ENCODE measurements at places on chromosomes 6 and 20.

DNA sequence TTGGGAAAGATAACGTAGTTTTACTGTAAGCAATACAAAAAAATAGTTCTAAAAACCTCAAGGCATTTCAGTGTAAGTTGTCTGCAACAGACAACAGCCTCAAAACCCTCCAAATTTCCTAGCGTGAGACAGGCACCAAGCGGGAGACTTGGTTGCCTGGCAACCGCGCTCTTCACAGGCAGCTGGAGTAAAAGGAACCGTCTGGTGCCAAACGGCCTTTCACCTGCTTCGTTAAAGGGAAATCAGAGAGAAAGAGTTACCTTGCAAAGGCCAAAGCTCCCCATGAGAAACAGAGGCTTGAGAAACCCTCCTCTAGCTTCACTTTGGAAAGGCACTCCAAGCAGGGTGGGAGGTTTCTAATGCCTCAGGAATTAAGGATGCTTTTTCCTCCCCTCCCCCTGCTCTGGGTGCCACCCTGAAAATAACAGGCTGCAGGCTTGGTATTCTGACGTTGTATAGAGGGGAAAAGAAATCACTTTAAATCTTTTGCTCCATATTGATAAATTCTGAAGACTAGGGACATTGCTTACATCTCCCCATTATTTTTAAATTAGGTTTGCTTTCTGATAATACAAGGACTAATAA is 129.7 kb upstream of the UFL1 start:
- no peak for DNase-seq

- no peak for DNase-seq
Observed at GRCh38 chr6:32126880-32127279, 1.2 kb downstream of the ATF6B start.

DNA sequence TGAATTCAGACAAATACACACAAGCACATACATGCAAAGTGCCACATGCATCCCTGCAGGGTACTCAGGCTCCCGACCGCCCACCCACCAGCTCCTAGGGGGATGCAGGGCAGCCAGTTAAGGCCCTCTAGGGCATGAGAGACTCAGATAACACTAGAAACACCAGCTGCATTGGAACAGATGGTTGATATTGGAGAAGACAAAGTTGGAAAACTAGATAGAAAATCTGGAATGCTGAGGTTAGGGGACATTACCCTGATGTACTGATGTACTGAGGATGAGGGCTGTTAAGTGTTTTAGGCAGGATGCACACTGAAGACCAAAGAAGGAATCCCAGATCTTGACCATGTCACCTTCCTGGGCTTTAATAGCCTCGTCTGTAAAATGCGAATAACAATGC is 134.6 kb upstream of the ECI2 start:
- DNase-seq = no peak

- no peak for DNase-seq
Observed at GRCh38 chr6:126064257-126064747, 78.0 kb downstream of the TRMT11 start.

GRCh38 chr20:8227293-8227692 is 95.2 kb downstream of the PLCB1 start:
- no peak for DNase-seq

- no peak for DNase-seq
Observed at GRCh38 chr6:46756469-46757213, 9.9 kb downstream of the ANKRD66 start.

DNA sequence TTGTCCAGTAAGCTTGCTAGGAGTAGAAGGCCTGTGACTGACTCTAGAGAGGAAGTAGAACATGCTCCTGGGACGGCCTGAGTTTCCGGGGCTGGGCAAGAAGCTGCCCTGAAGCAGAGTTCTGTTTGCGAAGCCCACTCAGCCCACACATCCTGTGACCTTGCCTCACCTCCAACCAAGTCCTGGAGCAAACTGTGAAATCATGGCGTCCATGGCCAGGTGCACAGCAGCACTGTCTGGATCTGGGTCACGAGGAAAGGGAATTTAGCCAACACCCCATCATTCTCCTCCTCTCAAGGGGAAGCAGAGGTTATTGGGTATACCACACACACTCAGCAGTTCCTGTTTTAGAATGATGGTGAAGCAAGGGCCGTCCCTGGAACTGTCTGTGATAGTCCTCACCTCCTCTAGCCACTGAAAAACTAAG is 87.5 kb downstream of the CRYBG1 start:
- no peak for DNase-seq

DNA sequence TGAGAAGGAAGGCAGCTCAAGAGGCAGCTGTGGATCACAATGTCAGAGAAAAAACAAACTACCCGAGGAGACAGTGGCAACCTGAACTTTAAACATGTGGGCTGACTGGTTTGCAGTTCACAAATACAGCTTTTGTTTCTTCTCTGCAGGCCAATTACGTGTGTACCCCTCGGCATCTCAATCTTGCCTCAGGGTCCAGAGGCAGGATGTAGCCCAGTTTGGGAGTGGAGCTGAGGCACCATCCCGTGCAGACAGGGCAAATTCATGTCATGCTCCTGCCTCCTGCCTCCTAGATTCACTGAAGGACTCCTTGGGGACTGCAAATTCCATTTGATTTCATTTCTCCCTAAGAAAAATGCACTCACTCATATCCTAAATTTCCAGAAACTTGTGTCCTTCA is 94.2 kb upstream of the KCNK16 start:
- DNase-seq = no peak

GRCh38 chr20:36217226-36217625 is 19.1 kb upstream of the AAR2 start:
- no peak for DNase-seq

DNA sequence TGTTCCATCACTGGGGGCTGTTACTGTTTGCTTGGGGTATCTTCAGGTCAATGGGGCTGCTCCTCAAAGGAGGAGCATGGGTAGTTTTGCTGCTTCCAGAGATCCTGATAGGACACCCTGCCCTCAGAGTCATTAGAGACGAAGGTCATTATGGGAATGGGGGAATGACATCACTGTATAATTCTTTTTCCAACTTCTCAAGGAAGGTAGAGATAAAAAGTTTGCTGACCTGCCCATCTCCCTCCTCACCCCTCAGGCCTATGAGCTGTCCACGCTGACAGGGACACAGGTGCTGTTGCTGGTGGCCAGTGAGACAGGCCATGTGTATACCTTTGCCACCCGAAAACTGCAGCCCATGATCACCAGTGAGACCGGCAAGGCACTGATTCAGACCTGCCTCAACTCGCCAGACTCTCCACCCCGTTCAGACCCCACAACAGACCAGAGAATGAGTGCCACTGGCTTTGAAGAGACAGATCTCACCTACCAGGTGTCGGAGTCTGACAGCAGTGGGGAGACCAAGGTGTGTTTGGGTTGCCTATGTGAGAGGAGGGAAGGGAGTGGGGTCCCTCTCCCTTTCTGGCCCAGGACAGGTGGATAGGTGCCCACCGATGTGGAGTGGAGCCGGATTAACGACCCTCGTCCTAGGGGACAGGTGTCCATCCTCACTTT is 2.7 kb downstream of the SRF start:
- DNase-seq = no peak

GRCh38 chr6:109739686-109740085 is 48.6 kb downstream of the FIG4 start:
- DNase-seq = no peak

GRCh38 chr20:19652591-19653026 is 105.4 kb upstream of the RIN2 start:
- no peak for DNase-seq

DNA sequence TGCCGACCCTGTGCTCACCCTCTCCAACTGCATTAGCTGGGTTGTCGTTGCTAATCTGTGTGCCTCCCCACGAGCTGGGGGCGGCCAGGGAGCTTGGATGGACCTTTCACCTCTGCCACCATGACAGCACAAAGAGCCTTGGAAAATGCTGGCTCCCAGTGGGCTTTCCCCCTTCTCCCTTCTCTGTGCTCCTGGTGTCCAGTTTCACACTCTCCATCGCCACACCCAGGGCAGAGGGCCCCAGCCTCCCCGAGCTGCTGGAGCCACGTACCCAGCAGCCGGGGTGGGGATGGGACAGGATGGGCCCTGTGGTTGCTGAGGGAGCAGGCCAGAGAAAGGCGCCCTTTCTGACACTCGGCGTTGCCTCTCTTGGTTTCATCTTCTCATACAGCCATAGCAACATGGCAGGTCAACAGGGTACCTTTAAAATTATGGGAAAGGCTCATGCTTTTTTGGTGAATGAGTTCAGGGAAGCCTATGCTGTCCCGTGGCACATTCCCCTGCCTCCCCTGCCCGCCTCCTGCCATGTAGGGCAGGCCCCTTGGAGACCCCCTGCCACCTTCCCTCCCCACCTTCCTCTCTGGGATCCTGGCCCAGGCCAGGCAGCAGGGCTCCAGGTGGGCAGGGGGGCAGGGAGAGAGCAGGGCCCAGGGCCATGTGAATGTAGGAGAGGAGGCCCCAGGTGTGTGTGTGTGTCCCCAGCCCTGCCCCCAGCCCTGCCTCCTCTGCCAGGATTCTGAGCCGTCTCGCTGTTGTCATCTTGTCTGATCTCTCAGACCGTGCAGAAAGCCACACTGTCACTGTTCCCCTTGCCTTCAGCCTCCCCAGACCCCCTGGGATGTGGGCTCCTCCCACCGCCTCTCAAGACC is 85.2 kb upstream of the CCDC167 start:
- DNase-seq = no peak

DNA sequence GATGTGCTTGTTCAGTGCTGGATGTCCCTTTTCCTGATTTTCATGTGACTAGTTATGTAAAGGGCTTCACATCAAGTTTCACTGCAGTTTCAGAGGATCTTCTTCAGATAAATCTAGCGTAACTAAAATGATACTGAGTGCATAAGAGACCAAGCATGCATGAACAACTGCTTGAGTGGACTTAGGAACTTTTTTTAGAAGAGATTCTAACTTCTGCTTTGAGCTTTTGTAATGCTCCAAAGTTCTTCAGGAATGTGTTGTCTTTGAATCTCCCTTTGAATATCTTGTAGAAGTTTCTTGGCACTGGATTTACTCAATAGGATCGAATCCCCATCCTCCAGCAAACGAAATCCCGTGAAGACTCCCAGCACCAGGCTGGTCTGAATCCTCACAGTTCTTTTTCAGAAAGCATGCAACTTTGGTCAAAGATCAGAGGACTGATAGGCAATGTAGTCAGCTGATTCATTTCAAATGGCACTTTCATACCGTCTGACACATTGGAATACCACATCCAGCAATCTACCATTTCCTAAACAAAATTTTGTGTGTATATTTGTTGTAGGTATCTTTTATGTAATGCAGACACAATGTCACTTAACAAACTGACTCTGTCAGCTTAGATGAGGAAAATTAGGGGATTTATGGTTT is 33.2 kb downstream of the ENPP1 start:
- no peak for DNase-seq

DNA sequence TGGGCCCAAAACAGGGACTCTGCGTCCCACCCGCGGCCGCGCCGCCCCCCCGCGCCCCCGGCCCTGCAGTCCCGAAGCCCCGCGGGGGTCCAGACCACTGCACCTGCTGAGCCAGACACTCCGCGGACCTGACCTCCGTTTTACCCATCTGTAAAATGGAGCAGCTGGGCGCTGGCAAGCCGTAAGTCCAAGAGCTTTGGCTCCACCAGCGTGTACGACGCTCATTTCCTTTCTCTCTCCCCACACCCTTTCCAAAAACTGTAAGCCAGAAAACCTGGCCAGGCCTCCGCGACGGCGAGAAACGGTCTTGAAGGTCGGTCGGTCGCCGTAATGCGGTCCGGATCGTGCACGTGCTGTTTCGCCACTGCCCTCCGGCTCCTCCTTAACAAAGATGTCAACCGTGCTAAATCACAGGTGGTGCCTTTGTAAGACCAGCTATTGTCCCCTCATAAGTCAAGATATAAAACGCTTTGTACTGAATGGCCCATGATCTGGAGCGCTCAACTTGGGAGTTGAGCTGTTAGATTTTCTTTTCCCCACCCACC is 7.8 kb upstream of the NR2E1 start:
- no peak for DNase-seq

DNA sequence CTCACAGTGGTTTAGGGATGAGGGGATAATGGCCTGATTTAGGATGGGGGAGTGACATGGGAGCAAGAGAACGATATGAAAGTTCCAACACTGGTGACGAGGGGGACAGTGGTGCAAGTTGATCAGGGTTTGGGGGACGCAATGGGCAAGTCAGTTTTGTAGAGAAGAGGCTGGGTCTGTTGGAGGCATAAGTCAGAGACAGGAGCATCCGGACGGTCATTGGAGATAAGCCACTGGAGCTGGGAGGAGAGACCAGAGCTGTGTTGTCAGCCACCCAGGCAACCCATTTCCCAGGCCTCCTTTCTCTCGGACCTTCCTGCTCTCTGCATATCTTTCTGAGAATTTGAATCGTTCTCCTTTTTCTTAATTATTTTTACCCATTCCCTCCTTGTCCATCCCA is 9.5 kb downstream of the DNPH1 start:
- DNase-seq = no peak

Measured in stimulated activated CD4-positive, alpha-beta T cell treated with anti-CD3 and anti-CD28 coated beads, Interleukin-12 subunit alpha, Interleukin-12 subunit beta, amount 100 ng/mL, for 4 hours (primary cell).